ENCODE measurements at places on chromosomes 4 and X.

DNA sequence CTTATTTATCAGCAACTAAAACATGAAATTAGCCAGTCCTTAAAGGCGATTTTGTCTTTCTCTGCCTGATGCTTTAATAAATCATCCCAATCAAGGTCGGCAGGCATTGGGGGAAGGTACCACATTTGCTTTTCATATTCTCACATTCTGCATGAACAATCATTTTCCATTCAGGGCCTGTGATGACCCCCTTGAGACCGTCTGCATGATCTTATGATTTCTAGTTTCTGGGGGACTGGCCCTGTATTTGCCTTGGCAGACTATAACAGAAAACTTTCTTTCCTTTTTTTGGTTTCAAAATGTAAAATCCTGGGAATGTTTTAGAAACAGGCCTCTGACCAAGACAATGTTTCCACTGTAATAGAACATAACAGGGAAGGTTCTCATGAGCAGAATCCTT, 296.8 kb downstream of the IDS start:
- no peak for DNase-seq

DNA sequence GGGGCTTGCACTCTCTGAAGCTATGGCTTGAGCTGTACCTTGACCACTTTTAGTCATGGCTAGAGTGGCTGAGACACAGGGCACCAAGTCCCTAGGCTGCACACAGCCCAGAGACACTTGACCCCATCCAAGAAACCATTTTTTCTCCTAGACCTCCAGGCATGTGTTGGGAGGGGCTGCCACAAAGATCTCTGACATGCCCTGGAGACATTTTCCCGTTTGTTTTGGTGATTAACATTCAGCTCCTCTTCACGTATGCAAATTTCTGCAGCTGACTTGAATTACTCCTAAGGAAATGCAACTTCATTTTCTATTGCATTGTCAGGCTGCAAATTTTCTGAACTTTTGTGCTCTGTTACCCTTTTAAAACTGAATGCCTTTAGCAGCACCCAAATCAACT, 142.6 kb downstream of the TECRL start:
- DNase-seq = no peak

GRCh38 chr4:108850219-108850649, 87.4 kb upstream of the ETNPPL start:
- no peak for DNase-seq

DNA sequence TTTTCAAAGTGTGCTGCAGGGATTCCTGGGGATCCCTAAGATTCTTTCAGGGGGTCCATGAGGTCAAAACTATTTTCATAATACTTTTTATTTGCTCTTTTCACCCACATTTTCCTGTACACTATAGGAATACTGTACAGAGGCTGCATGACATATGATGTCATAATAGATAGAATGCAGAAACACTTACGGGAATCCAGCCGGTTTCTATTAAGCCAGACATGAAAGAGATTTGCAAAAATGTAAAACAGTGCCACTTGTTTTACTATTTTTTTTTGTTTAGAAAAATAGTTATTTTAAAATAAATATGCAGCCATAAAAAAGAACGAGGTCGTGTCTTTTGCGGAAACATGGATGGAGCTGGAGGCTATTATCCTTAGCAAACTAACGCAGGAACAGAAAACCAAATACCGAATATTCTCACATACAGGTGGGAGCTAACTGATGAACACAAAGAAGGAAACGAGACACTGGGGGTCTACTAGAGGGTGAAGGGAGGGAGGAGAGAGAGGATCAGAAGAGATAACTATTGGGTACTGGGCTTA, 5.0 kb downstream of the ZFX start:
- DNase-seq = no peak

DNA sequence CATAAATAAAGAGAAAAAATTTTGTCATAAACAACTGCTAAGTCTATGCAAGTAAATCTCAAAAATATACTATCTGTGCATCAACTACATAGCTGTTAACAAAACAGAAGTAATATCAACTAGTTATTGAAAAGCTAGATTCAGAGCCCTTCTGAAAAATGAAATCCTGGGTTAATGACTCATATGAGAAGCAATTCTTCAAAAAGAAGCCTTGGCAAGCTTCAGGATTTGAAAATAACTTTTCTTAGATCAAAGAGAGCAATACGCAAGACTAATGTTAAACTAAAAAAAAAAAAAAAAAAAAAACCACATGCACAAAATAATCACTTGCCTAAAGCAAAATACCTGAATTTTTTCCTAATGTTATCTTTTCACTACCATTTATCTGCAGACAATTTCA, 566.1 kb upstream of the BOD1L1 start:
- DNase-seq = no peak

- no peak for DNase-seq
These were observed 301.4 kb downstream of the GRIA2 start for GRCh38 chr4:157521906-157522305.

- no peak for DNase-seq
These were observed 109.1 kb downstream of the PTTG2 start for GRCh38 chr4:38069271-38069760.

GRCh38 chr4:95049551-95050233, 291.9 kb downstream of the BMPR1B start:
- DNase-seq = no peak

GRCh38 chr4:25608644-25609043, 47.0 kb upstream of the SLC34A2 start:
- no peak for DNase-seq

- no peak for DNase-seq
These were observed 76.8 kb downstream of the RTL5 start for GRCh38 chrX:72054779-72055489.
